ENCODE measurements at places on chromosomes 4 and X.

DNA sequence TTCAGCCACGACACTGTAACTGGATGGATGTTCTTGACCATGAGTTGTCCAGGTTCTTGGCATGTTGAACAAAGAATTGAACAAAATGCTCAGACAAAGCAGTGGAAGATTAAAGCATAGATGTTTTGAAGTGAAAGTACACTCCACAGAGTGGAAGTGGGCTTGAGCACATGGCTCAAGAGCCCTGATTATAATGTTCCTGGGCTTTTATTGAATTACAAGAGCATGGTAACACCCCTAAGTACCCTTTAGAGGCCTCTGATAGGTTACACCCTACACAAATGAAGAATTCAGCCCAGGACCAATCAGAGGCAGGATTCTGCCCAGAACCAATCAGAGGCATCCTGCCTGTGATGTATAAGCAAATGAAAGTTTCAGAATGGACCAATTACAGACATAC lies 33.5 kb downstream of the SLC10A6 start:
- DNase-seq, result no peak

DNA sequence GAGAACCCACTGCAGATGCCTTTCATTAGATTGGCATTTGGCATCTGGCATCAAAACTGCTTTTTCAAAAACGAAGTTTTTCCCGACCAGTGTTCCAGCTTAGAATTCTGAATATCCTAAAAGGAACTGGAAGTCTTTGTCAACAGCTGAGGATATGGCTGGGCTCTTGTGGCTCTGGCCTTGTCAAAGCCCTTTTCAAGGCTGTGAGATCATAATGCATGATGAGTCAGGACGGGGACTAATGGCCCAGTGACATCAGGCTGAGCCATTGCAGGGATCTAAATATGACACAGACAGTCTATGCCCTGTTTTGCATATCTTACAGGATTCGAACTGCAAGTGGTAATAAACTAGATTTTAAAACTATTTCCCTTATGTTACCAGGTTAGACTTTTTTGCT lies 306.4 kb downstream of the PTTG2 start:
- no peak for DNase-seq

GRCh38 chrX:133992882-133993281 lies 7.5 kb upstream of the GPC3 start:
- DNase-seq, result no peak

GRCh38 chrX:30874851-30875250 lies 14.2 kb downstream of the TAB3 start:
- no peak for DNase-seq
